BE2C (cell line): ENCODE measurements at places on chromosomes 3 and 15.
A peak's percentile ranks its signal among the peaks of the same experiment; 100 is the strongest.

- DNase-seq = no peak
Observed at GRCh38 chr15:70121624-70122302, 24.0 kb upstream of the TLE3 start.

- DNase-seq = peak; percentile 21
Observed at GRCh38 chr3:15325228-15325627, 7.2 kb downstream of the SH3BP5 start.

DNA sequence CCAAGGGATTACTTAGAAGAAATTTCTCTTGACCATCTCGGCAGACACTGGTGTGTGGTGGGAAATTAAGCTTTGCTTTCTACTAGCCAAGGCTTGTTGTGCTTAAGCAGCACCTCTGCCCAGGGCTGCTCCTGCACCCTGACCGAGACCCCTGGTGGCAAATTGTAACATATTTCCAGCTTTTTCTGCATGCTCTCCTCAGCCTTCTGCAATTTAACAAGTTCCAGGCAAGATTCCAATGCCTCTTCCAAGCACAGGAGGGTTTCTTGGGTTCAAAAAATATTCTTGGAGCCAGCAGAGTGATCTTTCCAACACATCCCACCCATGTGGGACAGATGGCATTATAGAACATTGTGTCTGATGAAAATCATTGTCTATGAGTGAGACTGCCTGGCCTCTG, 210.5 kb downstream of the CLSTN2 start:
- DNase-seq = no peak

- DNase-seq = no peak
Observed at GRCh38 chr3:108289159-108289558, 7.2 kb upstream of the HHLA2 start.

GRCh38 chr15:75149867-75150709, 51.6 kb upstream of the C15orf39 start:
- no peak for DNase-seq

DNA sequence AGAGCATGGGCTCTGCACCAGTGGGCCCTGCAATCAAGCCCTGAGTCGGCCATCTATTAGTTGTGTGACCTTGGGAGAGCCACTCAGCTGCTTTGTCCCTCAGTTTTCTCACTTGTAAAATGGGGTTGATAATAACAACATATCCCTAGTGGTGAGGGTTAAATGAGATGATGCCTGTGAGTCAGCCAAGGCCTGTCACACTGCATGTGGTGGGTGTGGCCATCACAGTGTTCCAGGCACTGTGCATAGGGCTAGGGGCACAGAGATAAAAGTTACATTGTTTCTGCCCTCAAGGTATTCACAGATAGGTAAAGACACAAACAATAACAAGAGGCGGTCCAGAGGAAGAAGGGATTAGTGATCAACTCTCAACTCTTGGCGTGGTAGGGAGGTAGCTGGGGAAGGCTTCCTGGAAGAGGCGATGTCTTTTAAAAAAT, 19.5 kb downstream of the SMAD6 start:
- DNase-seq = no peak
